ENCODE measurements at places on chromosomes 7 and 10. TPM values are rescaled to one million over a fixed set of nuclear protein-coding genes. Genes with fewer than 3 reads are reported as not detected.

GRCh38 chr7:85554236-85555178 lies 367.7 kb upstream of the SEMA3D start:
- no peak overlapping the region for H3K27ac ChIP-seq
- H3K4me3 ChIP-seq, result no peak overlapping the region
- H3K36me3 ChIP-seq, result no peaks in the 10 kb centered on the region

DNA sequence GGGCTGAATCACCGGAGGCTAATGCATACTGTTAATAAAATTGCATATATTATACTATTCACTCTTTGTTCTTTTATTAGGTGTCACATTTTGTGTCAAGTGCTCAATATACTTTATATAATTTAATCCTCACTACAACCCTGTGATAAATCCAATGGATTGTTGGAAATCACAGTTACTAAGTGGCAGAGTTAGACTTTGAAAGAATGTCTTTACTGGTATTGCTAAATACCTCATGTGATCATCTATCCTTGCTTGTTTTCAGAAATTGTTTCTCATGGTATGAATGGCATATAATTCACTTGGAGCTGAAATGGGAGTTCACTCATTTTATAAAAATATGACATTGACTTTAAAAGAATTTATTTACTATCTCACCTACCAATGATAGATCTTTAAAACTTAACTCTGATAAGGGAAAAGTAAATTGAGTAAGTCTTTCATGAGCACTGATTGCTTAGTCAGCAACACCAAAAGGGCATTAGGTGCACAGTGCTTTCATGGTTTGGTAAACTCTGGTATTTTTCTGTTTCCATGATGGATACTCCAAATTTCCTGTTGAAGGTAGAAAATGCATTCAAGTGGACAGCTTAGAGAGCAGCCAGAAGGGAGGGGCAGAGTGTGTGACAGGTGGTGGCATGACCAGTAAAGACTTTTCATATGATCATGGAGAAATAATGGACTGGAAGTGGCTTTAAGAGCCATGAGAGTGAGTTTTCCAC lies 22.6 kb downstream of the ENKUR start:
- no peak overlapping the region for H3K4me3 ChIP-seq
- H3K27ac ChIP-seq, result no peak overlapping the region
- H3K36me3 ChIP-seq, result no peaks in the 10 kb centered on the region
- no peak for DNase-seq
- no peaks in the 10 kb centered on the region for H3K27me3 ChIP-seq
- H3K4me1 ChIP-seq, result no peaks in the 10 kb centered on the region

The SFMBT2 gene
- 23.8 TPM for total RNA-seq

The CYREN gene
- total RNA-seq, result 23.7 TPM

GRCh38 chr7:31633894-31634494 lies 53.0 kb upstream of the PPP1R17 start:
- H3K4me3 ChIP-seq, result no peak overlapping the region
- no peaks in the 10 kb centered on the region for H3K36me3 ChIP-seq
- DNase-seq, result peak; percentile 46
- no peaks in the 10 kb centered on the region for H3K4me1 ChIP-seq
- H3K27me3 ChIP-seq, result no peaks in the 10 kb centered on the region

The CALML5 gene
- total RNA-seq, result not detected

DNA sequence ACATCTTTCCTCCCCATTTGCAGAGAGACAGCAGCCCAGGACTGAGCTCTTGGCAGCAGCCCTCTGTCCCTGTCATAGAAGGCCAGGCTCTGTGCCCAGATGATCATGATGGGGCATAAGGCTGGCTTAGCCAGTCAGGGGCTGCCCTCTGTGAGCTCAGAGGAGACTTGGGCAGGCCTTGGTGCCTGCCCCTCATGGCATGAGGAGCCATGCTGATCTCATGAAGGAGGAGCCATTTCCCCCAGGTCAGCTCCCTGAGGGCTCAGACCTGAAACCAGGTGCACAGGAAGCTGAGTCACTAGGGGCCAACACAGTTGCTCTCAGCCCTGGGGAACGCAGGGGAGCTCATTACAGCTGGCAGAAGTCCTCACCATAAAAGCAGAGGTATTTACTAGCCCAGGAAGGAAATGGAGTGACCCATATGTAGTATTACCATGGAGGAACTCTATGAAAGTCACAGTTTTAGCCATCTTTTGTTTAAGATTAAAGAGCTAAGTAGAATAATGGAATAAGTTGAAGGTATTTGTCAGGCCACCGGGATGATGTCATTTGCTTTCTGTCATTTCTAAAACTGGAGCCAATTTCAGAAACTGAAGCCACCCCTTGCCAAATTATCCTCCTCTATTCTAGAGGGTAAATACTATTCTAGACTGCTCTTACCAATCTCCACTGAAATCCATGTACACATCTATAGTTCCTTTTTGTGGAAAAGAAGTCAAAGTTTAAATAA lies 362.4 kb upstream of the ZNF32 start:
- H3K27ac ChIP-seq, result no peak overlapping the region
- no peaks in the 10 kb centered on the region for H3K36me3 ChIP-seq
- peaks cover 10% of the 10 kb centered on the region for H3K4me1 ChIP-seq
- no peak overlapping the region for H3K4me3 ChIP-seq
- no peak for DNase-seq

DNA sequence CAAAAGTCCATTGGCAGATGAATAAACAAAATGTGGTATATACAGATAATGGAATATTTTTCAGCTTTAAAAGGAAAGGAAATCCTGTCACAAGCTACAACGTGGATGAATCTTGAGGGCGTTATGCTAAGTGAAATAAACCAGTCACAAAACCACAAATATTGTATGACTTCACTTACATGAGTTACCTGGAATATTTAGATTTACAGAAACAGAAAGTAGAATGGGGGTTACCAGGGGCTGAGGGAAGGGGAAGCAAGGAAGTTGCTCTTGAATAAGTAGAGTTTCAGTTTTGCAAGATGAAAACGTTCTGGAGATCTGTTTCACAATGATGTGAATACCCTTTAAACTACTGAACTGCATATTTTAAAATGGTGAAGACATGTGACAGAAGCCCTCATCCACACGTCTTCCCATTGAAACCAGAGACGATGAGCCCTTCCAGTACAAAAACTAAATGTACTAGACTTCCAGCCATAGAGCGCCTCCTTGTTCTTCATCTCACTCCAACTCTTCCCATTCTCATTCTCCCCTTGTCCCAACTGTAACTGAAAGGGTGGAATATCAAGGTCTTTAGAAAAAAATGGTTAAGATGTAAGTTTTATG lies 62.4 kb downstream of the MICU1 start:
- no peak overlapping the region for H3K4me3 ChIP-seq
- no peaks in the 10 kb centered on the region for H3K4me1 ChIP-seq
- H3K36me3 ChIP-seq, result peaks cover 11% of the 10 kb centered on the region
- no peak overlapping the region for H3K27ac ChIP-seq
- H3K27me3 ChIP-seq, result no peaks in the 10 kb centered on the region

DNA sequence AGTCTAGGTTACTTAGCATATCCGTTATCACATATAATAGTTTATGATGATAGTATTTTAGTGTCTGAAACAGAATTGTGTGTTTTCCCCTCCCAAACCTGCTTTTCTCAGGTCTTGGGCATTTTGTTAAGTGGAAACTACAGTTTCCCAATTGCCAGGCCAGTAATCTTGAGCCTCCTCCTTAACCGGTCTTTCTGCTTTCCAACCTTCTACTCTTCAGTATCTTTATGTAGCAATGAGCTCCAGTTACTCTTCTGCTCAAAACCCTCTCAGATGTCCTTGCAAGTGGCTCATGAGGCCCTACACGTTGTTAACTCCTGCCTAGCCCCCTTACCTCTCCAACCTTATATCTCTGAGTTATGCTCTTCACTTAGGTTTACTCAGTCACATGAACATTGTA lies 22.0 kb downstream of the WAC start:
- DNase-seq, result no peak
- H3K27ac ChIP-seq, result no peak overlapping the region
- H3K4me1 ChIP-seq, result no peaks in the 10 kb centered on the region
- no peaks in the 10 kb centered on the region for H3K27me3 ChIP-seq
- H3K4me3 ChIP-seq, result no peak overlapping the region

The CPN1 gene
- 0.69 TPM for total RNA-seq

- H3K27ac ChIP-seq, result no peak overlapping the region
- H3K4me3 ChIP-seq, result no peak overlapping the region
- no peaks in the 10 kb centered on the region for H3K36me3 ChIP-seq
- H3K27me3 ChIP-seq, result no peaks in the 10 kb centered on the region
- H3K4me1 ChIP-seq, result peaks cover 41% of the 10 kb centered on the region
These were observed 177.9 kb downstream of the PLXNA4 start for GRCh38 chr7:132398253-132398925.

The GSTO2 gene
- total RNA-seq, result 4.4 TPM

- DNase-seq, result no peak
- H3K27me3 ChIP-seq, result no peaks in the 10 kb centered on the region
- H3K4me3 ChIP-seq, result no peak overlapping the region
These were observed 218.7 kb downstream of the GALNT17 start for GRCh38 chr7:71350680-71351079.

The CRYGN gene
- total RNA-seq, result 1.4 TPM

GRCh38 chr10:115903207-115903606 lies 369.8 kb downstream of the GFRA1 start:
- no peak overlapping the region for H3K4me3 ChIP-seq
- no peaks in the 10 kb centered on the region for H3K36me3 ChIP-seq
- no peaks in the 10 kb centered on the region for H3K27me3 ChIP-seq
- DNase-seq, result no peak
- H3K4me1 ChIP-seq, result no peaks in the 10 kb centered on the region
- no peak overlapping the region for H3K27ac ChIP-seq

GRCh38 chr7:112821345-112821744 lies 31.2 kb upstream of the TMEM168 start:
- no peaks in the 10 kb centered on the region for H3K27me3 ChIP-seq
- H3K4me3 ChIP-seq, result no peak overlapping the region
- no peaks in the 10 kb centered on the region for H3K36me3 ChIP-seq

GRCh38 chr10:11441151-11441535 lies 170.3 kb downstream of the USP6NL start:
- DNase-seq, result no peak
- no peaks in the 10 kb centered on the region for H3K4me1 ChIP-seq
- no peak overlapping the region for H3K27ac ChIP-seq
- H3K36me3 ChIP-seq, result no peaks in the 10 kb centered on the region

The CDHR1 gene
- total RNA-seq, result 5.4 TPM

DNA sequence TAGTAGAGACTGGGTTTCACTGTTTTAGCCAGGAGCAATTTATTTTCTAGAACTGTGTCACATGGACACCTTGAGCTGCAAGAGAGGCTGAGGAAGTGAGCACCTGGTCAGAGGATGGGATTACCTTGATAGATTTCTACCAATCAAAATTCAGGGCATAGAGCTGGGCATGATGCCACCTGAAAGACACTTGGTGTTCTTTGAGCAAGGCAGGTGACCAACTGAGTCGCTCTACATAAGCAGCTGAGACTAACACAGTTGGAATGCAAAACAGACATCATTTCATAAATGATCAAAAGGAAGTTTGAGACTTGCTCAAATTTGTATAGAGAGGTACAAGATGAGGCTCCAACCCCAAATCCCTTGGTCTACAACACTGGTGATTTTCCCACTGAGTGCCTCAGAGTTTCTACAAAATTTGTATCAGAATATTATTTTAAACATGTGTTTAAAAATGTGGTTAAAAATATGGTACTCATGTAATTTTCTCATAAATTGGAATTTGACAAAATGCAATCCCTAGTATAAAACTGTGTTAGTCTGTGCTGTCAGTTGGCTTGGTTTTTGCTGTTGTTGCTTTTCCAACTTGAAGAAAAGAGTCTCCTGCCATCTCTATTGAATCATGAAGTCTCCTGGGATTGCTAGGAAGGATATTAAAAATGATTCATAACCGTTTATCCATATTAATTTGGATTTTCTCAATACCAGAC lies 156.4 kb upstream of the MDFIC start:
- no peak overlapping the region for H3K27ac ChIP-seq
- no peaks in the 10 kb centered on the region for H3K36me3 ChIP-seq
- DNase-seq, result no peak
- no peak overlapping the region for H3K4me3 ChIP-seq
- H3K27me3 ChIP-seq, result no peaks in the 10 kb centered on the region

DNA sequence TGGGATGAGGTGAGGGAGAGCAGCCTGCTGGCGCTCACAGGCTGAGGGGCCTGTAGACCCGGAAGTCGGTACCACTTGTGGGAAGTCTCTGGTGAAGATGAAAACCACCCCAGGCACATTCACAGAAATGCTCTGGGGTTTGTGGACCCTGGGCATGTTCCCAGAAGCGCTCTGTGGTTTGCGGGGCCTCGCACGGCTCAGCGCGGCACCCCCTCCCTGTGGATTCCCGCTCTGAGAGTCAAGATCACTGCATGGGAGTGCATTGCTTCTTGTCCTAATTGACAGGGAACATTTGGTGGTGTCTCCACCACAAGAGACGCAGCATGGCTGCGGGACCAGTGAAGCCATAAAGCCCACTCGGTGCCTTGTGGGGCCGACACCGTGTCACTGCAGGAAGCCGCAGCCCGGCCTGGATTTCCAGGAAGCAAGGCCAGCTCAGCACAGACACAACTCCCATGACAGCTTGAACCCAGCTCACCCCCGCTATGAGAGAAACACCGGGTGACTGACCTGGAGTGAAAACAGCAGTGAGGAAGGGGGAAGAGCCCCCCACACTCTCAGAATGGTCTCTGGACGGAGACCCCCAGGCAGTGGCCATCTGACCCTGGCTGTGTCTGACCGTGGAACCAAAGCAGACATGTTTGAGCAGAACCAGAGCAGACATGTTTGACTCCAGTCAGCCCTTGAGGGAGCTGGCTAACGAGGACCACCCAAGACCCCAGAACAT lies 157.2 kb downstream of the PTPRN2 start:
- H3K27me3 ChIP-seq, result no peaks in the 10 kb centered on the region
- DNase-seq, result no peak
- no peak overlapping the region for H3K27ac ChIP-seq
- H3K4me3 ChIP-seq, result no peak overlapping the region
- peaks cover 7% of the 10 kb centered on the region for H3K36me3 ChIP-seq

The LIPM gene
- not detected for total RNA-seq

- no peak overlapping the region for H3K4me3 ChIP-seq
- H3K36me3 ChIP-seq, result peaks cover 23% of the 10 kb centered on the region
- H3K27me3 ChIP-seq, result no peaks in the 10 kb centered on the region
- no peak overlapping the region for H3K27ac ChIP-seq
These were observed 425.6 kb downstream of the PAXIP1 start for GRCh38 chr7:154577141-154577873.

The PODXL gene
- total RNA-seq, result 40.2 TPM

GRCh38 chr7:12475362-12476063 lies 71.8 kb upstream of the VWDE start:
- no peak for DNase-seq
- H3K36me3 ChIP-seq, result no peaks in the 10 kb centered on the region
- H3K27me3 ChIP-seq, result no peaks in the 10 kb centered on the region
- H3K27ac ChIP-seq, result no peak overlapping the region
- no peak overlapping the region for H3K4me3 ChIP-seq

The MGMT gene
- total RNA-seq, result 14.0 TPM

DNA sequence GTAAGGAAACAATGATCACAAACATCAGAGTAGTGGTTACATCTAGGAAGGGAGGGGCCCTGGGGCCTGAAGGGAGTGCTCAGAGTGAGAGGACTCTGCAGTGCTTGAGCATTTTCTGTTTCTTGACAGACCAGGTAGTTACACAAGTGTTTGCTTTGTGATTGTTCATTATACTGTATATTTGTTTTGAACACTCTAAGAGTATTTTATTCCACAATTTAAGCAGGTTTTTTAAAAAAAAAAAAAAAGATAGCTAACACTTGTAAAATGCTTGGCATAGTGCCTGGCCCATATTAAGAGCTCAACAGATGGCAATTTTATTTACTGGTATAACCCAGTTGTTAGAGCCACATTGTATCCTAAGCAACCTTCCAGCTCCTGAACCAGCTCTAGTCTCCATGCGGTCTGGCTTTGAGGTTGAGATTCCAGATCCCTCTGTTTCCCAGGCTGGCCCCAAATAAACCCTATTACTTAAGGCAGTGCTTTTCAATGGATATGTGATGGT lies 20.1 kb upstream of the ATXN7L1 start:
- H3K27me3 ChIP-seq, result no peaks in the 10 kb centered on the region
- no peaks in the 10 kb centered on the region for H3K36me3 ChIP-seq
- H3K27ac ChIP-seq, result no peak overlapping the region
- DNase-seq, result peak; percentile 69
- H3K4me3 ChIP-seq, result no peak overlapping the region
- no peaks in the 10 kb centered on the region for H3K4me1 ChIP-seq

The FAM25G gene
- not detected for total RNA-seq

Data from spinal cord (tissue), 10 donors.